ENCODE measurements at places on chromosomes 2 and 18. TPM values are rescaled to one million over a fixed set of nuclear protein-coding genes. Genes with fewer than 3 reads are reported as not detected.

RRM2 gene
- 40.3 TPM for polyA plus RNA-seq

YES1 gene
- 66.6 TPM for polyA plus RNA-seq

DNER gene
- polyA plus RNA-seq: 359 TPM

GPR55 gene
- polyA plus RNA-seq: 0.12 TPM

Measured in spinal cord (tissue), 10 donors.